Activated CD4-positive, alpha-beta T cell treated with anti-CD3 and anti-CD28 coated beads for 1 hour (primary cell): ENCODE measurements at places on chromosomes 1 and 21.

DNA sequence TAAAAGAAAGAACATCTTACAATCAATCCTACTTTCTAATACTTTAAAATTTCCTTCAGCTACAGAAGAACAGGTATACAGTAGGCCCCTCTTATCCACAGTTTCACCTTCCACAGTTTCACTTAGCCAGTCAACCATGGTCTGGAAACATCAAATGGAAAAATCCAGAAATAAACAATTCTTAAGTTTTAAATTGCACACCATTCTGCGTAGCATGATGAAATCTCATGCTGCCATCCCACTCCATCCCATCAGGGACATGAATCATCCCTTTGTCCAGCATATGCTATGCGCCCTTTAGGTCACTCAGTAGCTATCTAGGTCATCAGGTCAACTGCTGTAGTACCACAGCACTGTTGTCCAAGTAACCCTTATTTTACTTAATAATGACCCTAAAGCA is 67.7 kb downstream of the HSF2BP start:
- DNase-seq, result no peak

GRCh38 chr1:77544845-77545244 is 137.6 kb downstream of the ZZZ3 start:
- DNase-seq, result no peak

GRCh38 chr1:210124736-210125135 is 107.9 kb upstream of the SERTAD4 start:
- no peak for DNase-seq

DNA sequence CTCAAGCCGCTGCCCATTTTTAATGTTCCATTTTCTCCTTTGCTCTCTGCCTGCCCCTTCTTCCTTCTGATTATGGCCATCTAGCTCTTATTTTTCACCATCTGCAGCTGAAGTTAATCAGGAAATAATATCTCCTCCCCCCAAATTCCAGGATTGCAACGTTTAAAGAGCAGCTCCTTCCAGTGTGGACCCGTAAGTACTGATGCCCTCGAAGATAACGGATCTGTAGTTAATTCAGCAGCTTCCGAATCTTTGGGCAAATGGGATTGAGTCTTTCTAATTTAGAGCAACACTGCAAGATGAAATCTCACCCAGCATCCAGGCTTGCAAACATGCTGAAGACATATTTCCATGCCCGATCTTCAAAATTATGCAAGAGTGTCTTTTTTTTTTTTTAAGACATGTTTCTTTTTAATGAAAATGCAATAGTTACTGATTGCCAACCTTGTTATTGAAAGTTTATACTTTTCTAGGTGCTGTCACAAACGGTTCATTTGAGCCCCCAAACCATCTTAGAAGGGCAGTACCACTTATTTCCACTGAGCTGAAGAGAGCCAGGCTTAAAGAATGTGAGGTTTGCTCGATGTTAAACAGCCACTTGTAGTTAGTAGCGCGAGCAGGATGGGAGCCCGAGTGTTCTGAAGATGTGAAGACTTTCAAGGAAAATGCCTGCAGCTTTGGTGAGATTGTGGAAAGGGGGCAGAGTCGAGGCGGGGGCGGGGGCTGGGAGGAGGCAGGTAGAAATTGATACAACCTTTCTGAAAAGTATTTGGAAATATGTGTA is 10.9 kb upstream of the RCAN3 start:
- no peak for DNase-seq
